Putamen (tissue), 1 donor: ENCODE measurements at places on chromosomes 16 and 17.

DNA sequence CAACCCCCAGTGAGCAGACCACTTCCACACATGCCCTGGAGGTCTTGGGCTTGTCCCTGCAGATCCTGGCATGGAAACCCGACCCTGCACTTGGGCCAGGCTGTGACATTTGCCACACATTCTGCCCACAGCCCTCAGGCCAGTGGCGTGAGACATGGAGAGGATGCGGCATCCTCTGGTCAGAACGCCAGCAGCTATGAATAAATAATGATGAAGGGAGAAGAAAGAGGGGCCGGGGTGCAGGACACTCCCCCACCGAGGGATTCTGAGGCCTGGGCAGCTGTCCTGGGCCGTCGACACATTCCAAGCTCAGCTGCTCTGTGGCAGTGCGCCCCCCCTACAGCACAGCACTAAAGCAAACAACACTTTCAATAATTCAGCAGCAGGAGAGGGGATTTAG is 148.8 kb downstream of the ENGASE start:
- DNase-seq: no peak

DNA sequence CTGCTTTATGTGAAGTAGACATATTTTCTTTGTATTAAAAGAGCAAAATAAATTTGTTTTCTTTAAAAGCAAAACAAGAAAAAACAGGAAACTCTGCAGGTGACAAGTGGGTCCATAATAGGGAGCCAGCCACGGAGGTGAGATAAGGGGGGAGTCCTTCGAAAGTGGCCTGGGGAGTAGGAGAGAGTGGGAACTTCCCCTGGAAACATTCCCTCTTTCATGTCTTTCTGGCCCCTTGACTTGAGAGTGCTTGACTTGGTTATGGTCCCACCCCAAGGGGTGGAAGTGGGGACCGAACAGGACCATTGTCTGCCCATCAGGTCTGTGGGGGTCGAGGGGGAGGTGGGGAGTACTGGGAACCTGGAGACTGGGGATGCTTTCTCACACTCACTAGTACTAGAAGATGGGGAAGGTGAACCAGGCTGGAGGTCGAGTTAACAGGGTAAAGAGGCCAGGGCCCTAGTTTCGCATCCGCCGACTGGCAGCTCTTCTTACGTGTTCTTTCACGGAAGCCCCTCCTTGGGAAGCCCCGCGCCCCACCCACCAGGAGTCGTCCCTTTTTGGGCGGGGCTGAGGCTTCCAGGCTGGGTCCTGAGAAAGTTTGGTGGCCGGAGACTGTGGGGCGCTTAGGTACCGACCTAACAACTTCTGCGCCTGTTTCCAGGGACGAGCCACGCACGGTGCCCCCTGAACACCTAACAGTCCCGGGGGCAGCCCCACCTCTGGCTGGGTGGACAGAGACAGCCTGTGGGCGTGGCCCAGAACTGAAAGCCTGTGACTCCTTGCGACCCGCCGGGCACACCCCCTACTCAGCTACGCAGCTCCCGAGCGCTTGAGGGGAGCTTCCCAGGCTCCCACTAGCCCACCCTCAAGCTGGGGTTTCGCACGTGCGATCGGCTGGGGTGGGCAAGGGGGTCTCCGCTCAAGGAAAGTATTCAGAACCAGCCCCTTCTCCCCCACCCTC is 790 bp downstream of the TRADD start:
- DNase-seq: no peak

GRCh38 chr17:81294512-81295030 is 536 bp downstream of the SLC38A10 start:
- no peak for DNase-seq

- no peak for DNase-seq
Observed at GRCh38 chr17:11404431-11405276, 163.6 kb downstream of the SHISA6 start.

GRCh38 chr17:22171631-22172030 is 479.3 kb downstream of the KCNJ18 start:
- DNase-seq: no peak

GRCh38 chr16:31382485-31383161 is 10.5 kb upstream of the ITGAD start:
- DNase-seq: peak; percentile 13

- no peak for DNase-seq
Observed at GRCh38 chr17:65851965-65852736, 290.7 kb upstream of the AXIN2 start.

DNA sequence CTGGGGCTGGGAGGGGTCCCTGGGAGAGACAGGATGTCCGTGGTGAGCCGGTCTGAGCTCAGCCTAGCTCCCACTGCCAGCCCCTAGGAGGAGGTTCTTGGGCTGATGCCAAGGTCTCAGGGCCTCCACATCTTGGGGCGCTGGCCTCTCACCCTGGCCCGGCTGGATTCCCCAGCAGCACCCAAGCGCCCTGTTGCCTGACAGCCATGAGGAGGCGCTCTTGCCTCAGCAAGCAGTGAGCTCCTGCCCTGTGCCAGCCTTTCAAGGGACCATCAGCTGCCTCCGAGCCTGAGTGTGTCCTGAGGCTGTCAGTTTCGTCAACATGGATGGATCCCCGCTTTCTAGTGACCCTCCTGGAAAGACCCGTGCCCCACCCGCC is 234.9 kb upstream of the CIBAR2 start:
- DNase-seq: no peak

GRCh38 chr16:68884401-68884800 is 41.1 kb downstream of the TANGO6 start:
- DNase-seq: no peak

DNA sequence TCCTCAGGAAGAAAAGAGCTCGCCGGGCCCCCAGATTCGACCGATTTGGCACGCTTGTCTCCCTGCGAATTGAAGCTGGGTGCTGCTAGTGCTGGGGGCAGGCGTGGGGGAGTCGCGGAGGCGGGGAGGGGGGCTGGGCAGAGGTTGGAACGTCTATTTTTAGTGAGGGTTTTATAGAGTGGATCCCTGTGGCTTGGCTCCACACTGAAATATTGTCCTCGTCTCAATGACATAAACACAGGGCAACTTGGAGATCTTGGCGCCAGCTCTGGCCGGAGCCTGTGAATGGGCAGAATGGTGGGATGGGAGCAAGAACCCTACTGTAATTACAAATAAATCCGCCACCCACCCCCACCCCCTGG is 15.7 kb upstream of the NOG start:
- DNase-seq: no peak

GRCh38 chr17:43463241-43463640 is 20.5 kb upstream of the DHX8 start:
- DNase-seq: no peak
